ENCODE measurements at places on chromosomes 11 and 22.
A peak's percentile ranks its signal among the peaks of the same experiment; 100 is the strongest.

DNA sequence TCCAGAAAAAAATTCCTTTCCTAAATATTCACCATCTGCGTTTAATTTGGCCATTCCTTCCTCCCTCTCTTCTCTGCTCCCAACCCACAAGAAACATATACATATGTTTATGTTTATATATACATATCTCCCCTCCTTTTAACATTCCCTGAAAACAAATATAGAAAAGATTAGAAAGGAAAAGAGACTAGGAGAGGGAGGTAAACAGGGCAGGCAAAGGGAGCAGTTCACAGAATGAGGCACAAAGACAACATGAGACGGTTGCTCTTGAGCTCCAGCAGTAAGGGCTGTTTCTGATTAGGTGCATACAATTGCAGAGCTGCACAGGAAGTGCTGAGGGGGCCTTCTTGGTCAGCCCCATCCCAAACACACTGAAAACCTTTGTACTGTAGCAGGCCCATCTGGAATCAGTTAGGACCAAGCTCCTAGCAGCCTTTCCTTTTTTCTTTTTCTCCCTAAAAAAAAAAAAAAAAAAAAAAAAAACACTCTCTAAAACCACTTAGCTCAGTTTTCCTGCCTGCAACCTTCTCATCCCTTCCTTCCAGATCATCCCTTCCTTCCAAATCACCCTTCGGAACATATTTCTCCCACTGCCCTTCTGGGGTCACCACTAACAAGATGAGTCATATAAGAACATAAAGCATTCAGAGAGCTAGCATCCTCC, 57.0 kb downstream of the RBFOX2 start:
- no peak for DNase-seq

DNA sequence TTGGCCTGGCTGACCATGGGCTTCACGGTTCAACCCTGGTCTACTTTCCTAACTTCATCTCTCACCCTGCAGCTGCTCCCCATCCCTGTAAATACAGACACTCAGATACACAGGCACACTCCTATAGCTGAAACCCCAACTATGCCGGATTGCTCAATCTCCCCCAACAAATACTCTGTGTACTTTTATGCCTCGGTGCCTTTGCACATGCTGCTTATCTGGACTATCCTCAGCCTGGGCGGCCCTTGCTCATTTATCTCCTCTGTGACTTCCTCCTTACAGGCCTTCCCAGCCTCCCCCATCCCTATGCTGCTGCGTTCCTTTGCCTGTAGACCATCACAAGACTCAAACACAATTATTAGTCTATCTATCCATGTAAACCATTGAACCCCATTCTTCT, 76.6 kb downstream of the PKNOX2 start:
- no peak for DNase-seq

DNA sequence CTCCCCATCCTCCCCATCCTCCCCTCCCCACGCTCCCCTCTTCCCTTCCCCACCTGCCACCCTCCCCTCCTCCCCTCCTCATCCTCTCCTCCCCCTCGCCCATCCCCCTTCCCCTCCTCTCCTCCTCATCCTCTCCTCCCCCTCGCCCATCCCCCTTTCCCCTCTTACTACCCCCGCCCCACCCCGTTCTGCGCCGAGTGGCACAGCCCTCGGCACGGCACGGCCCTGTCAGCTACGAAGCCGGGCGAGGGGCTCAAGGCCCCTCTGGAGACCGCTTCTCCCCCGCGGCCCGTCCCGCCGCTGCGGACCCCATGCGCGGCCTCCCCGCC, 449.9 kb downstream of the OPCML start:
- peak; percentile 37 for DNase-seq

- peak; percentile 62 for DNase-seq
Observed at GRCh38 chr11:125874556-125875124, 12.8 kb upstream of the HYLS1 start.

GRCh38 chr11:117064275-117064674, 34.0 kb downstream of the SIK3 start:
- DNase-seq = no peak

GRCh38 chr11:122187373-122188165, 71.6 kb upstream of the BLID start:
- no peak for DNase-seq

GRCh38 chr11:68372114-68372513, 59.7 kb downstream of the LRP5 start:
- DNase-seq = no peak

DNA sequence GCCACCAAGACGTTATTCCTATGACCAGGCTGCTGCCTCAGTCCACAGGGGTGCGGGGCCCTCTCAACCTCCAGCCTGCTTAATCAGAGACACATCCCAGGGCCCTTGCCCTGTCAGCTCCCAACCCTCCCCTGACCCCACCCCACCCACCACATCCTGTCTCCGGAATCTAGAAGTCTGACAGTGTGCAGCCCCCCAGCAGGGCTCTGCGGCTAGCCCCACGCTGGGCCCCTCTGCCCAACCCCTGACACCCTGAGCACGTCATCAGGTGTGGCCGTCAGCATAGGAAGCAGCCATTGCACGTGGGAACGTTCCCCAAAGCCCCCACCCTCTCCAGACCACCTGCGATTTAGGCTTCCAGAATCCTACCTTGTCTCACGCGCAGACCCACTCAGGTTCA, 34.3 kb upstream of the IGSF9B start:
- DNase-seq = no peak

GRCh38 chr11:65524741-65525545, at the start of gene SCYL1:
Gene SCYL1, plus strand, starts transcription at chr11:65525083. Its CDS starts 71 bp downstream, at chr11:65525154.
- peak; percentile 84 for DNase-seq

DNA sequence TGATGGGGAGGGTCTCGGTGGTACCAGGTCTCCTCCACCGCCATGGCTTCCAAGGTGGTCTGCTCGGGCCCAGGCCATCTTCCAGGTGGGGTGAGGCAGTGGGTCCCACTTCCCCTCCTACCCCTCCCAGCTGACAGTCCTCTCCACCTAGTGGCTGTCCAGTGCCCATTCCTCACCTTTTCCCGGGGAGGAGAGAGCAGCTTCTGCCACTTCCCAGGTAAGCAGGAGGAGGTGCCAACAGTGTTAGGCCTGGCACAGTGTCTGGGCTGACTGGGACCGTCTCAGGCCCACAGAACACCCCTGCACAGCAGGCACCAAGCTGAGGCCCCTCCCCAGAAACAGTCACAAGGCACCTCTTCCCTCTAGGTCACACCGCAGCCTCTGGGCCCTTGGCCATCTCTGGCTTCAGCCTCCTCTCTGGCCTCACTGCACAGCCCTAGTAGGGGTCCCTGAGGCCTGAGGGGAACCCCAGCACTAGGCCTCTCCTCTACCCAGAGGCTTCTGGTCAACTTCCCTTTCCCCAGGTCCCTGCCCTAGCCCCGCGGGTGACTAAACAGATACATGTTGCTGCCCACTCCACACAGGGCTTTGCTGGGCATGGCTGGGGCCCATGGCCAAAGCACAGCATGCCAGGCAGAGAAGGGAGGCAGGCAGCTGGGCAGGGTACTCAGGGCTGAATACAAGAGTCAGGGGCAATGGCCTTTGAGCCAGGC, 2.3 kb upstream of the ANKRD13D start:
- no peak for DNase-seq

DNA sequence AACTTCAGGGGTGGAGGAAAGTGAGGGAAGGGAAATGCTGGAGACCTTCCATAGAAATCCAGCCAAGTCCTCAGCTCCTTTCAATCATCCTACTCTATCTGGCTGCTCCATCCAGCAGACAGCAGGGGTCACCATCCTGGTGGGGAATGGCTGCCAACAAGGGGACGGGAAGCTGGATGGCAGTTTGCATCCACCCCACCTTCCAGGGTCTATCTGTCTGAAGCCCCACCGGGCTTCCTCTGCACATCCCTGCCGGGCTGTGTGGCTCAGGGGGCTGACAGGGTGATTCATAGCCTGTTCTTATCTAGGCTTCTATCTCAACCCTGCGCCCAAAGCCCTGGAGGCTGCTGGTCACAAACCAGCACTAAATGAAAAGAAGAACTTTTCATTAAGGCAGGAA, 1.1 kb downstream of the SYTL2 start:
- DNase-seq = peak; percentile 58

DNA sequence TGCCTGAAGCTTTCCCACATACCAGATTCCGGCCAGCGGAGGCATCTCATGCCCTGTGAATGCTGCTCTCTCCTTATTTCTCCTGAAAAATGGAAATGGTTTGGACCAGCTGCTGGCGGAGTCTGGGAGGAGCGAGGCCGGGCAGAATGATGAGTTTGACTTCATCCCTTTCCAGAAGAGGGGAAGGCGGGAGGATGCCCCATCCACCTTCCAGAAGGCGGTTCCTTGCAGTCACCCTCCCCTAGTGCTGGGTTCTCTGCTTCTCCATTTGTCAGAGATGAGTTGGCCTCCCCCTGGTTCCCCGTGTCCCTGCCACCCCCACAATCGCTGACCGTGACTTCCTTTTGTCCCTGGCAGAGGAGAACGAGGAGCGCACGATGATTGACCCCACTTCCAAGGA, 75.6 kb downstream of the PARVB start:
- DNase-seq = no peak

DNA sequence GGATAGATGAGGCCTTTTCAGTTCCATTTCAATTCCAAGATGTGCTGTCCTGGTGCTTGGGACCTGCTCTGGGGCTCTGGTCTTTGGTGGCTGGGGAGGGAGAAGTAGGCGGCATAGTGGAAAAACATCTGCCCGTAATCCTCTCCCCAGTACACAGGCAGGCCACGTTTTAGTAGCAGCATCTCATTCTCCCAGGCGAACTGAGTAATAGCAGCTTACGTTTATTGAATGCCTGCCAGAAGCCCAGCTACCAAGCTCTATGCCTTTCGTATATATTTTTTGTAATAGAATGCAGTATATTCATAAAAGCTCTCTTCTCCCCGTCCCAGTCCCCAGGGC, 11.4 kb downstream of the ACO2 start:
- no peak for DNase-seq

DNA sequence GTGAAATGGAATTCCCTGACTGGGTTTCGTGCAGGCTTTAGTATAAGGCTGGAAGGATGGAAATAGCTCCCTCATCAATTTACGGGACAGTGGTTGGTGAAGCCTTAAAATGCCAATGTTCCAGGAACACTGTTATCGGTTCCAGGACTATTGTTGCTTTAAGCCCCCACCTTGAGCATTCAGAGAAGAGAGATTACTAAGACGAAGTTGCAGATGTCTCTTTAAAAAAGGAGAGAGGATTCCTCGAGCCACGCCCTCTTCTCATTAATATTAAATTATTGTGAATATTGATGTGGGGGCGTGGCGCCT, 195 bp upstream of the CREB3L1 start:
- no peak for DNase-seq

DNA sequence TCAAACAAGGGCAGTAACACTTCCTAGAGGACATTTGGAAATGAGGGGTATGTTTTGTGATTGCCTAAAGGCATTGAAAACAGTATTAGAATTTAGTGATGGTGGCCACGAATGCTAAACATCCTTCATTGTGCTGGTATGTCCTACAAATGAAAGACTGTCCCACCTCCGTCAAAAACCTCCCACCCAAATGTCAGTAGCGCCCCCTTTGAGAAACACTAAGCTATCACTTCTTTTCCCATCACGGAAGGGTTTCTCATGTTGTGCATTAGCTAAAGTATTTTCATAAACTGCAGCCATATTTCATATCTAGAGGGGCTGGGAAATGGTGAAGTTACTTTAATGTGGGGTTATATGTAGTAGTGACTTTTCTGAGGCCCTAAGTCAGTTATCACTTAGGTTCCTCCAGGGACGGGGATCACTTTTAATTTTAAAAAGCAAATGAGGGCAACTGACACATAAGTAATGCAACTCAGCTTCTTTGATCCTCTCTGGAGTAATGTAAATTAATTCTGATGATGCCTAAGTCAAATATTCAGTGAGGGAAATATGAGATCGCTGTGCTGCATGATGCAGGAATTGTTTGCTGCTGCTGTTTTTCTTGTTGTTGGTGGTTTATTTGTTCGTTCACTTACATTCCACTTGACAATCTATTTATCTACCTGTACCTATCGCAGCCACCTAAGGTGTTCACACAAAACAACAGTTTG, 1403.4 kb upstream of the TENM4 start:
- DNase-seq = no peak

DNA sequence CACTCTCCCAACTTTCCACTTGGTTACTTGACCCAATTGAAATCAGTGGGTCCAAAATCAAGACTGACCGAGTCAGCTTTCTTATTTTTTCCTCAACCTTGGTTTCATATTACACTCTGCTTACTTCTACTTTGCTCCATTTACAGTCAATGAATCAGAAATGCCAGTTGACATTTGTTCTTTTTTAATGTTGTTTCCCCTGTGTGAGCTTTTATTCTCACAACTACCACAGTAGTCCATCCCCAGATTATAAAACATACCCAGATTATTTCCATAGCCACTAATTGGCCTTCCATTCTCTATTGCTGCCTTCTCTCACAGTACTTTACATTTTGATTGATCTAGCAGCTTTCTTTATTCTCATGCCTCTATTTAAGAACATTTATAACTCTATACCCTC, 50.0 kb downstream of the DNAJC24 start:
- no peak for DNase-seq

DNA sequence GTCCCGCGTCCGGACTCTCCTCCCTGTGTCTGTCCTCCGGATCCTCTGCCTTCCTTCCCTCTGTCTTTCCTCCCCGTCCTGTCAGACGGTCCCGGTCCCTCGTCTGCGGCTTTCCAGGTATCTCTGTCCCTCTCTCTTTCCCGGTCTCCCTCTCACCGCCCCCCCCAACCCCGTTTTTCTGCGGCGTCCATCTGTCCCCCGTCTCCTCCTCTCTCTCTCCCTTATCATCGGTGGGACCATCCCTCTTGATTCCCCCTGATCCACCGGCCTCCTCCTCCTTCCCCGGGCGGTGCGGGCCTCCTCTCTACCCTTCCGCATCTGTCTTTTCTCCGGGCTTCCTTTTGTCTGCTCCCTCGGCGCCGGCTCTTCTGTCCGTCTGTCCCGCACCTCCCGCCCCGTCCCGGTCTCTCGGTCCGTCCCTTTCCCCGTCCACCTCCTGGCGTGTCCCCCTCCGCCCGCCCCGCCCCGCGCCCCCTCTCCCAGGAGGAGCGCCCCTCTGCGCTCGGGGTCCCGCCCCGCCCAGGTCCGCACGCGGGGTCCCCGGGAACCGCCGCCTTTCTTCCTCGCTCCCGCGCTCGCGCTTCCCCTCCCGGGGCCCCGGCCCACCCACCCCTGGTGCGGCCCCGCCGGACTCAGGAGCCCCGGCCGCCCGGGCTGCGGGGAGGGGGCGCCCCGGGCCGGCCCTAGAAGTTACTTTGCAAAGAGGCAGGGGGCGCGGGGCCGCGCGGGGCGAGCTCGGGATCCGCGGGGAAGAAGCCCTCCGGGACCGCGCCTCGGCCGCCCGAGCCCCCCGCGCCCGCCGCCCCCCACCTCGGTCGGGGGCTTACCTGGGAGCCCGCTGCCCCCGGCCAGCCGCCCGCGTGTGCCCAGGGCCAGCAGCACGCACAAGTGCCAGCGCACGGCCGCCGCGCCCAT, 568 bp downstream of the SCUBE1 start:
- DNase-seq = no peak
